ENCODE measurements at places on chromosomes 4 and X.

DNA sequence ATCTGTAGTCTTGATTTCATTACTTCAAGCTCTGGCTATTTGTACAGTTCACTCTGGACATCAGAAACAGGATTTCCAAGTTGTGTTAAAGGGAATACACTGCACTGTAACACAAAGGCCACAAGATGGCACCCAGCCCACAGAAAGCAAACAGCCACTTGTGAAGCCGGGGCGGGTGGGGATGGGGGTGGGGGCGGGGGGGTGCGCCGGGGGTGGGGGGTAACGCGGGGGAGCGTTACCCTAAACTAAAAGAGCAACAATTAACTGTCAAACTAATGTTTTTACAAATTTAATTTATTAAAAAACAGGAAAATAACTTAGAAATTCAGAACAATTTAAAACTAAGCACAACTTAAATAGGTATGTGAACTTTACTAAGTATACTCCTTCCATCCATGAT, 27.3 kb downstream of the PRDX4 start:
- no peak for DNase-seq

GRCh38 chr4:7435471-7436061, 836 bp upstream of the PSAPL1 start:
- no peak for DNase-seq

DNA sequence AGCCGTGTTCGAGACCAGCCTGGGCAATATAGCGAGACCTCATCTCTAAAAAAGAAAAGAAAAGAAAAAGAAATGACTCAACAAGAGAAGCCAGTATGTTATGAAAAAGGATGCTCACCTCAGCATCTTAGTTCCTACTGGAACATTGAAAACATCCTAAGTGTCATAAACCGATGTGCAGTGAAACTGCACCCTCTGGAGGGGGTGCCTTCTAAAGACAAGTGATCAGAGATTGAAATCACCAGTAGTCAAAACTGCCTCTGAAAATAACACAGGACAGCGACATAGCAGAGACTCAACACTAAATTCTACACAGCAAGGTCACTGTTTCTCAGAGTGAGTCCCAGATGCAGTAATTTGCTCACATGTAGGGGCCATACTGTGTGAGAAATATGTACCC, 28.0 kb upstream of the ATP6AP2 start:
- no peak for DNase-seq

GRCh38 chr4:154292589-154292988, 199.0 kb downstream of the DCHS2 start:
- DNase-seq: no peak

DNA sequence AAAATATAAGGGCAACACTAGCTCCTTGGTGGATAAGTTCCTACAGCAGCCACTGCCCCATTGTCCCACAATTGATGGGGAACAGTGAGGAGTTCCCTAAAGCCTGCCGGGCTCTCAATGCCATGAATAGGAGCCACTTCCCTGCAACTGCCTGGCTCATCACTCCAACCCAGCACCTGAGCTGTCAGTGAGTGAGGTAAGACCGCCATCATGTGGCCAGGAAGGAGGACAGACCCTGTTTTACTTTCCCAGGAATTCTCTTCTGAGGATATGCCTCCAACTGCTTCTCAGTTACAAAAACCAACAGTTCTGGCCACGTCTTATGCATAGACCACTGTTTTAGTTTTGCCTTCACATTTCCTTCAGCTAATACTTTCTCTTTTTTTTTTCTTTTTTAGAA, 45.5 kb downstream of the SRPX start:
- no peak for DNase-seq

GRCh38 chr4:1207157-1207470, 34.7 kb upstream of the SPON2 start:
- DNase-seq: no peak

GRCh38 chrX:22462959-22463358, 190.2 kb downstream of the CBLL2 start:
- DNase-seq: no peak

GRCh38 chr4:173507471-173508385, 22.3 kb downstream of the HAND2 start:
- DNase-seq: no peak

DNA sequence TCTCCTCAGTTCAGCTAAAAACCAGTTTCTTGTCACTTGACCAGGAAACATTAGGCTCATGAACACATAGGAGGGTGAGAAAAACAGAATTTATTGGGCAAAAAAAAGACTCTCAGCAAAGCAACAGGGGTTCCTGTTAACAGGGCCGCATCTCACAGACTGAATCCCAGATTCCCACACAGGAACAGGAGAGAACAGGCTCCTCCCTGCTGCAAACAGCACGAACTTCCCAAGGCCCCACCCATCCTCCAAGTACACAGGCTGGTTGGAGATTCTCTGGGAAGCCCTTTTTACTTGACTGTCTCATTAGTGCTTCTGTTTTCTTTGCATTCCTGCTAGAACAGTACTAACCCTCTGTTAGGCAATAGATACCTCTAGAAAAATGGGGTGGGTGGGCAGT, 52.4 kb upstream of the IL21 start:
- DNase-seq: no peak

DNA sequence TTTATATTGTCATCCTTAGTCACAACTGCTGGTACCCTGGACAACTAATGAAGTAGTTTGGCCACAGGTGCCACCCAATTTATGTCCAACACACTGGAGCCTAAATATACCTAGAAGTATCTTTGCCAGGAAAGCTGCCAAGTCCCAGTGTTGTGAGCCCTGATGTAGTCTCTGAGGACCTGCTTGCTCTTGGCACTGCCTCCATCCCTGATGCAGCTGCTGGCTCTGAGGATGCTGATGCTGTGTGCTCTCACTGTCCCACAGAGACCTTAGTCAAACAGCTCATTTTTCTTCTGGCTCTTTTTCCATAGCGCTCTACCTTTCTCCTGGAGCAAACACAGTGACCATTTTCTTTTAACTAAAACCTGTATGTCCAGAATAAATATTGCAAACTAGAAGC, 1535.4 kb upstream of the ADGRL3 start:
- DNase-seq: no peak

- peak; percentile 5 for DNase-seq
Observed at GRCh38 chrX:120358737-120359456, 3.0 kb upstream of the ATP1B4 start.

- no peak for DNase-seq
Observed at GRCh38 chr4:33709247-33709646, 2535.1 kb downstream of the ARAP2 start.

GRCh38 chr4:90099812-90100211, 27.4 kb upstream of the CCSER1 start:
- no peak for DNase-seq

GRCh38 chr4:128516301-128516969, 228.8 kb upstream of the PGRMC2 start:
- no peak for DNase-seq

DNA sequence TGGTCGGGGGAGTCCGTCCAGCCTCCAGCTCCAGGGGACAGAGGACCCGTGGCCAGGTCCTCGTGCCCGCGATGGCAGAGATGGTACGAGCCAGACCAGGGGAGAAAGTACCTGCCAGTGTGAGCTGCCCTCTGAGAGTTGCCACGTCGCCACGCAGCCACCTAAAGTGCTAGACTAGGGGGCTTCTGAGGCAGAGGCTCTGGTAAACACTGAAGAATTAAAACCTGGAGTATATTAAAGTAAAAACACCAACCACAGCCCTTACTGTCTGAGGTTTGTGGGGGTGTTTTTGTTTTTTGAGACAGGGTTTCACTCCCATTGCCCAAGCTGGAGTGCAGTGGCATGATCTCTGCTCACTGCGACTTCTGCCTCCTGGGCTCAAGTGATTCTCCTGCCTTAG, 60.1 kb upstream of the SORCS2 start:
- DNase-seq: no peak

GRCh38 chrX:152896450-152896849, 1.4 kb upstream of the ZNF185 start:
- no peak for DNase-seq

DNA sequence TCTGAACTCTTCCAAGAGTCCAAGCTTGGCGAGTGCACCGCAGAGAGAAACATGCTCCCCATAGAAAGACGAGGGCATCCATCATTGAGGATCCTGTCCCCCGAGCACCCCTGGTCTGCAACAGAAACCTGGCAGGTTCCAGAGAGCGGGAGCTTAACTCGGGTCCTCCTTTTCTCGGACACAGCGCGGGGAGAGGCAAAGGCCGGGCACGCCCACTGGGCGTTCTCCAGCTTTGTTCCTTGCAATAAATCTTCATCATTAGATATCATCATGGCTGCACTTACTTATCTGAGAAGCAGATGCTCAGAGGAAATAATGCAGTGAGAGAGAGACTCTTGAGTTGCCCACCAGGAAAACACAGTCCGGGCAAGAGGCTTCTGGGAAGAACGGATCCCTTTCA, 90.1 kb upstream of the PSAPL1 start:
- no peak for DNase-seq

GRCh38 chr4:71830497-71831190, 46.8 kb upstream of the GC start:
- no peak for DNase-seq

DNA sequence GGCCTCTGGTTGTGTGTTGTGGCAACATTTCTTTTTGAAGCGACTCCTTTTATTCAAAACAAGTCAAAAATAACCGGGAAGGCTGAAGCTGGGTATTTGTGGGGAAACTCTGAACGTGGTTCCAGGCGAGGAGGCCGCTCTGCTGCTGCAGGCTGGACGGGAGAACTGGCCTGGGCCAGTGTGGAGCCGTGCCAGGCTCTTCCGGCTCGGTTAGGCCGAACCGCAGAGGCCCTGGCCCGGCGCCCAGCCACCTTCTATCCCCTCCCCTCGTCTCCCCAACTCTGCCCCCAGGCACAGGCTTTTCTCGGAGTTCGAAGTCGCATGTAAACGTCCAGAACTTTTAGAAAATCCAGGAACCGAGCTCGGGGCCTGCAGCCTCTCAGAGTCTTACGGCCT, 2.4 kb upstream of the BCOR start:
- DNase-seq: no peak

GRCh38 chr4:70236125-70236524, 6.3 kb upstream of the CSN3 start:
- DNase-seq: no peak

DNA sequence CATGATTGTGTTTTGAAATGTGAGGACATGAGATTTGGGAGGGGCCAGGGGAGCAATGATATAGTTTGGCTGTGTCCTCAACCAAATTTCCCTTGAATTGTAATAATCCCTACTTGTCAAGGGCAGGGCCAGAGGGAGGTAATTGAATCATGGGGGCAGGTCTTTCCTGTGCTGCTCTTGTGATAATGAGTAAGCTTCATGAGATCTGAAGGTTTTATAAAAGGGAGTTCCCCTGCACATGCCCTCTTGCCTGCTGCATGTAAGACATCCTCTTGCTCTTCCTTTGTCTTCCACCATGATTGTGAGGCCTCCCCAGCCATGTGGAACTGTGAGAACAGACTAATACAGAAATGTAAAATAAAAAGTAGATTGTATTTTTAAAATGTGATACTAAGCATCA, 1294.9 kb downstream of the ADGRL3 start:
- DNase-seq: no peak

DNA sequence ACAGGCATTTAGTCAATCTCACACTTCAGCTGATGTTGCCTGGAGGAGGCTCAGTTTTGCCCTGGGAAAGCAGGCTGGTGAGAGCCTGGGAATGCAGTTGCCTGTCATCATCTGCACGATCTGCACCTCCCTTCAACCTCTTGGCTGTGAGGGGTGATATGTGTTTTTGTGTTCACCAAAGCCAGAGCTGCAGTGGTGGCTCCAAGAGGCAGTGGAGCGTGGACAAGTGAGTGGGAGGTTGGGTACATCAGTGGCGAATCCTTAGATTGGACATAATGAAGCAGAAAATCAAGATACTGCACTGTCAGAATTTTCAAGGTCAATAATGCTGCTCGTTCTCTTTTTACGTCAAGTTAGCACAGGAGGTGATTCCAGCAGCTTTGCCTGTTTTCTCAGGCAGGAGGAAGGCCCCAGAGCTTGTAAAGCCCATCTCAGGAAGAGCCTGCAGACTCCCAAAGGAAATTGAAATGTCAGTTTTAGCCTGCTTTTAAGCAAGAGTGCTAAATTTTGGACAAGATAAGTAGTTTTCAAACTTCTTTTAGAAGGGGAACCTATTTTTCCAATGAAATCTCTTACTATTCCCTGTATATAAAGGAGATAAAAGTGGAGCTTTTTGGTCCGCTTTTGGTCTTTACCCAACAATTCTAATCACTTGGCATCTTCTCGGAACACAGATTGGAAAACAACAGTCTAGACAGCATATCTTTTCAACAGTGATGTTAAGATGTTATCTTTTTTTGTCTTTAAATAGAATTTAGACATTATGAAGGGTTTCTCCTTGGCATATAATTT, 92.8 kb downstream of the FRAS1 start:
- no peak for DNase-seq

GRCh38 chrX:153610836-153611213, 11.9 kb upstream of the CCNQ start:
- no peak for DNase-seq

GRCh38 chrX:55488593-55489313, 895 bp downstream of the USP51 start:
- DNase-seq: peak; percentile 27

GRCh38 chr4:147736458-147736857, 4.6 kb downstream of the ARHGAP10 start:
- no peak for DNase-seq

- no peak for DNase-seq
Observed at GRCh38 chr4:39932776-39933402, 44.8 kb downstream of the PDS5A start.

Measured in stimulated activated CD8-positive, alpha-beta memory T cell treated with anti-CD3 and anti-CD28 coated beads, Interleukin-7, amount 100 ng/mL, for 4 hours (primary cell).